NCI-H1092 (cell line): ENCODE measurements at places on chromosomes 6 and 20.

- no peak for DNase-seq
These were observed 462.5 kb upstream of the BTBD3 start for GRCh38 chr20:11454966-11455799.

GRCh38 chr20:50415021-50415515 lies 95.1 kb upstream of the PTPN1 start:
- DNase-seq = no peak

DNA sequence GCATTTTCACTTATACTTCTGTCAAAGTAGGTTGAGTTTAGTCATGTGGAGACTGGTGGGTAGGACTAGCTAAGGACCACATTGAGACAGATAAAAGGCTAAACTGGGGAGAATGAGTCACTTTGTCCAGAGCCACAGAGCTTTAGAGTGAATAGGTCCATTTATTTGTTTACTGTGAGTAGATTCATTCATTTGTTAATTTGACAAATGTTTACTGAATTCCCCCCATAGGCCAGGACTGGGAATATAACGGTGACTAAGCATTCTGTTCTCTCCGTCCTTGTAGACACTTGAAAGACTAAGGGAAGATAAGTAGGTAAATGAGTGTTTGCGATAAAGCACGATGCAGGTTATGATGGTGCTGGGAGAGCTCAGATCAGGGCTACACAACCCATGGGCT lies 699.7 kb upstream of the ID4 start:
- DNase-seq = no peak

DNA sequence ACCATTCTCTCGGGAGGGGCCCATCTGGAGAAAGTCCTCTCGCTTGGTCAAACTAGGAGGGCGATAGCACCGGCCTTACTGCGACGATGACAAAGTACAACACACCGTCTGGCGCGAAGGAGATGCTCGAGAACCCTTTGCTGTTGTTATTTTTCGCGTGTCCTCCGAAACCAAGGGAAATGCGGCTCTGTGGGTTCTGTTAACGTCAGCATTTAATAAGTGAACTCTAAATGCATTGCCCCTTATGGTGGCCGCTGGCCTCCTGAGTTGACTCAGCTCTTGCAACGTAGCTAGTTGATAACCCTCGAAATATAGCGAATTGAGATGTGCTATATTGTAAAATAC lies 577 bp upstream of the SCAND1 start:
- DNase-seq = peak; percentile 12

GRCh38 chr6:75149240-75149639 lies 56.6 kb downstream of the COL12A1 start:
- DNase-seq = no peak

DNA sequence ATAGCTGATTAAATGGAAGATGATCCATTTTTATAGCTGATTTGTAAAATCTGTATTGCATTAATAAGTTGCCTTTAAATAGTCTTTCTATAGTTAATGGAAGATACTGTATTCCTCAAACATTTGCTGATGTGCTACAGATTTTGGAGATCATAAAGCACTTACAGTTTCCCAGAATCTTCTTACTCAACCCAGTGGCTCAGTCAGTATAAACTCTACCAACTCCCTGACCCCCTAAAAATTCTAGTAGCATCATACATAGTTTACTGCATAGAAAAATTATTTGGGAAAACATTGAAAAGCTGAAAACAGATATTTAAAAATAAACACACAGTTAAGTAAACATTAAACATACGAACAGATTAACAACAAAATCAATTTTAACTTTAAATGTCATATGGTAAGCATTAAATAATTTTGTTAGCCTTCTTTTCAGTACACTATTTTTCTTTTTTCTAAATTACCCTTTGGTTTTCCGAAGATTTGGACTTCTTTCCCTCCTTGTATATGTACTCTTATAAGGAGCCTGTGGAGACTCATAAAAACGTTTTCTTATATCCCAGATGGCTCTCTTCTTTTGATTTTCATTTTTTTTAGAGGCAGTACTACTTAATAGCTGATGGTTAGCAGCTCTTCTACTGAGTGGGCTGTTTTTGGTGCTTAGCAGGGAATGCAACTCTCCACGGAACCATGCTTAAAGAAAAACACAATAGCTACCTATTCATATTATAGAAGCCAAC lies 62.7 kb upstream of the BMP5 start:
- no peak for DNase-seq
